ENCODE measurements at places on chromosomes 12 and 14.

DNA sequence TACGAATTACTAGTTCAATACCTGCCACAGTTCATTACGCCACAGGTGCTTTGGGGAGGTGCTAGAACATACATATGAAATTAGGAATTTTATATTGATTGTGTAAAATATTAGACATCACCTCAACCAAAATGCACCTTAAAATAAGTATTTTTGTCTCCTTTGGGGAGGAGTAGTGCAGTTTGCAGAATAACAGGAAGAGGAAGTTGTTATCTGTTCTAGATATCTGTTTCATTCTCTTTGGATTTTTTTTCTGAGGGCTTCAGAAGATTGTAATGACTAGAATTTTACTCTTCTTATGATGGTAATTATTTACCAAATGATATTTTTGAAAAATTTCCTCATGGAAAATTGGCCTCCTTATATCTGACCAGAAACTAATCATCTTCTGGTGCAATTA, 9.9 kb upstream of the GYS2 start:
- no peak for DNase-seq

DNA sequence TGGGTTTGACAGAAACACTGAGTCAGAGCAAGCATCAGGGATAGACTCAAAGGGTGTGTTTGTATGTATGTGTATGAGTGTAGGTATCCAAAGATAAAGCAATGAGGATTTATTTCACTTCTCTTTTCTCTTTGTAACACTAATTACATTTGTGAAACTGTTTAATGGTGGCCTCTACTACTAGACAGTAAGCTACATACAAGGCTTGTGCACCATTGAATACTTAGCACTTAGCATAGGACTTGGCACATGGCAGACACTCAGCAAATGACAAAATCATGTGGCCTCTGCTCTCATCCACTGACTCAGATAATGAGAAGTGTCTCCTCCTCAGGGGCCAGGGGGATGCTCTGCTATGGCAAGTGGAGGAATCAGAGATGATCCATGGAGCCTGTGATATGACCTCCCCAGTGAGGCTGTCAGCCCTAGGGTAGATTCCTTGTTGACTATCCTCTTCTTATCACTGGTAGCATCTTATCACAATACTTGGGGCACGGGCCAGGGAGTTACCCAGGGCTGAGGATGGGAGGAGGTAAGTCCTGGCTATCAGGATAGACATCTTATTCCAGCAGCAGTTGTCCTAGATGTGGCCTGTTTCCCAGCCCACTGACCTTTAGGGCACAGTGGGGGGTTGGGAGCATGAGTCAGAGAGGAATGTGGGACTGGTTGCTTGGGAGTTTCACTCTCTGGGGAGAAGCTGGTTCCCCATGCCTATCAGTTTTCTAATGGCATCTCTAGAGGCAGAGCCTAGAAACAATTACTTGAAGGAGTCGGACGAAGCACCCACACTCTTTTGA, 71.2 kb upstream of the HOXC13 start:
- DNase-seq, result peak; percentile 98

GRCh38 chr12:130227641-130228040, 65.4 kb downstream of the FZD10 start:
- DNase-seq, result no peak

DNA sequence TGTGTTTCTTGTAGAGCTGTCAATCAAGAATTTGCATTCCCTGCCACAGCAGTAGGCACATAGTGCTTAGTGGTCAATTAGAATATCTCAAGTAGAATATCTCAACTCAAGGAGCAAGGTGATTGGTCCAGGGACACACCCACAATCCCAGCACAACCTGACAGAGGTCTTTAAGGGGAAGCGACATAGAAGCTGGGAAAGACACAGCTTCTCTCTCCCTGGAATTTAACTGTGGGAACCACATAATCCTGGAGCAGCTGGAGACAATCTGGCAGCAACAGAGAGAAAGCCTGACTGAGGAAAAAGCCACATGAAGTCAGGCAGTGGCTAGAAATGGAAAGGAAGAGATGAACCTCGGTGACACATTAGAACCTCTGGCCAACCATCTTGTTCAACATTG, 85.7 kb upstream of the LMO3 start:
- no peak for DNase-seq

DNA sequence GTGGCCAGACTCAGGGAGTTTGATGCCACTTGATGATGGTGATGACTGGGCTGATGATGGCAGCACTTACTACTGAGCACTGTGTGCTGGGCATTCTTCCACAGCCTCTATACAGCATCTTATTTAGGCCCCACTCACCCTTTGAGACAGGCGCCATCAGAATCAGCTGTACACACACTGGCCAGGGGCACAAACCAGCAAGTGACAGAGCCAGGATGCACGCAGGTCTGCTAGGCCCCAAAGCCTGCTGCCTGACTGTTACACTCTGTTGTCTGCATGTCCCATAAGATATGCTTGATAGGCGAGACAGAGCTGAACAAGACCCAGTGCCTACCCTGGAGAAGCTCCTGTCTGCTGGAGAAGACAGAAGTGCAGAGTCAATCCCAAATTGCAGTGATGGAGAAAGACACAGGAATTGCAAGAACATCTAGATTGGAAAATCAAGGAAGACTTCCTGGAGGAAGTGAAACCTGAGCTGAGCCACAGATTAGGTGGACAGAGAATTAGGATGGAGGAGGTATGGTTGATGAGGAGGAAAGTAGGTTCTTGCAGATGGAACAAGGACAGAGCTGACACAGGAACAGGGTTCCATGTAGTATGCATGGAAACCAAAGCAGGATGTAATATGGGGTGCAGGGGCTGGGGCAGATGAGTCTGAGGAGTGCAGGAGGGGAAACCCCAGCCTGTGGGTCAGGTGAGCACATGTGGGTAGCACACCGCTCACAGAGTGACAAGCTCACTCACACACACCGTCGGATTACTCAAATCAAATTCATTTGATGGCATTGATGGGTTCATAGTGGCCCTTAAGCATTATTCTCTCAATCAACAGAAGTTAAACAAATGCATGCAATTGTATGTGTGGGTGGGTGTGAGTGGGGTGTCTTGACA, 117.3 kb downstream of the BEGAIN start:
- no peak for DNase-seq

DNA sequence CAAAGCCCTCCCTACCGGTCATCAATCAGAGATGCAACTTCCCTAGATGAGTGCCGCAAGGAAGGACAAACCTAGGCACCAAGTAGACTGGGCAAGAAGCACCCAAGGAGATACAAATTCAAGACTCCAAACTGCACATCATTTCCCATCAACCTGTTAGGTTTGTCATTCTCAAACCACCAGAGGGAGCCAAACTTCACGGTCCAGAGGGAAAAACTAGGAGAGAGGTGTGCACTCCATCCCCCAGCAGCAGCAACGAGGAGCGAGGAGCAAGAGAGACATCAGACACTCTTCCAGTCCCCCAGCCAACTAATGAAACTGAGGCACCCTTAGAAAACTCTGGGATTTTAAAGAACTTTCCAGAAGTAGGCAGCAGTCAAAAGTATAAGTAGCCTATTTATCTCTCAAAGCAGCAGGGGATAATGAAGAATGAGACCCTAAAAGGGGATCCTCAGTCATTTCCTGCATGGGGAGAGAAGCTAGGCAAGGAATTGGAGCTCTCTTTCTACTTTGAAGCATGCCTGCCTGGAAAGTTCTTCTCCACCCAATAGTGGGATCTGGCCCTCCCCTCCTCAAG, 37.0 kb upstream of the NT5DC3 start:
- peak; percentile 85 for DNase-seq

GRCh38 chr14:95667249-95667693, 19.0 kb upstream of the TCL1B start:
- DNase-seq, result no peak

All from islet precursor cell (in vitro differentiated cells).